ENCODE measurements at places on chromosomes 11 and 22. TPM values are rescaled to one million over a fixed set of nuclear protein-coding genes. Genes with fewer than 3 reads are reported as not detected.

Gene SCN2B
- not detected for polyA plus RNA-seq

Gene TRIM66
- not detected for polyA plus RNA-seq

GRCh38 chr22:42185915-42186439 lies 55.4 kb upstream of the CYP2D6 start:
- no peak for DNase-seq

- DNase-seq = no peak
Measured at GRCh38 chr11:130304651-130305050, 10.1 kb downstream of the ZBTB44 start.

GRCh38 chr11:60910711-60911380 lies 3.1 kb upstream of the TMEM109 start:
- DNase-seq = no peak

- no peak for DNase-seq
Measured at GRCh38 chr22:19003508-19003907, 67.4 kb upstream of the PRODH start.

All from CD4-positive, alpha-beta memory T cell (primary cell).